ENCODE measurements at places on chromosomes 7 and 10. TPM values are rescaled to one million over a fixed set of nuclear protein-coding genes. Genes with fewer than 3 reads are reported as not detected.

OR2A42 gene
- not detected for total RNA-seq

WEE2 gene
- total RNA-seq: not detected

SPDYE8 gene
- not detected for total RNA-seq

RRP12 gene
- 61.8 TPM for total RNA-seq

ACTL6B gene
- total RNA-seq: not detected

PPP1R3A gene
- total RNA-seq: not detected

PILRA gene
- 2.2 TPM for total RNA-seq

NPY4R2 gene
- not detected for total RNA-seq

AQP1 gene
- total RNA-seq: 0.44 TPM

SPDYE6 gene
- not detected for total RNA-seq

TUBAL3 gene
- total RNA-seq: not detected

LSM5 gene
- total RNA-seq: 47.1 TPM

SPDYE2 gene
- total RNA-seq: not detected

P4HA1 gene
- 19.8 TPM for total RNA-seq

CHST3 gene
- not detected for total RNA-seq

MORN4 gene
- total RNA-seq: 2.9 TPM

HPSE2 gene
- total RNA-seq: not detected

MALRD1 gene
- total RNA-seq: not detected

SLC26A4 gene
- total RNA-seq: 0.05 TPM

MSS51 gene
- 5.2 TPM for total RNA-seq

RUFY2 gene
- 23.1 TPM for total RNA-seq

C10orf105 gene
- not detected for total RNA-seq

ASZ1 gene
- total RNA-seq: not detected

PAX4 gene
- total RNA-seq: not detected

CALCR gene
- total RNA-seq: not detected

NPY4R gene
- total RNA-seq: not detected

BHLHA15 gene
- total RNA-seq: 0.35 TPM

CASD1 gene
- total RNA-seq: 28.4 TPM

IPMK gene
- 6.7 TPM for total RNA-seq

SEMA3E gene
- total RNA-seq: not detected

DNA2 gene
- 8.1 TPM for total RNA-seq

USP54 gene
- total RNA-seq: 9.0 TPM

NUTM2A gene
- total RNA-seq: 1.0 TPM

C7orf25 gene
- 4.5 TPM for total RNA-seq

TMEM184A gene
- total RNA-seq: not detected

RP9 gene
- 27.4 TPM for total RNA-seq

Measured in activated B cell treated with CpG ODN at 0.5 μM for 24 hours (primary cell).